ENCODE measurements at places on chromosomes 2 and 18.

DNA sequence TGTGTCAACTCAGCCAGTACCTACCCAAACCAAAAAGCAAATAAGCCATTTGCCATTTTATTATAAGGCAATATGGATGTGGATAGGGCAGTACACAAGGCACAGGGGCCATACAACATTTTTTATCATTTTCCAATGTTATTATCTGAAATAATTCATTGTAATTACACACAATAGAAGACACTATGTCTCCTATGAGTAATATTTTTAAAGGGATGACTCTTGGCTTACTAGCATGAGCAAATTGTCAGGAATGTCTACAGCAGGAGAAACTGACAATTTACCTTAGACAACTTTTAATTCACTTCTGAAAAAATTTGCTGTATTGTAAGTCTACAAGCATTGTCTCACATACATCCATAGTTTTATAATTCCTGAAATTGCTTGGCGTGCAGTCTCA is 1193.9 kb upstream of the CELF4 start:
- DNase-seq, result no peak

- no peak for DNase-seq
Observed at GRCh38 chr2:42178335-42178734, 9.2 kb downstream of the EML4 start.

DNA sequence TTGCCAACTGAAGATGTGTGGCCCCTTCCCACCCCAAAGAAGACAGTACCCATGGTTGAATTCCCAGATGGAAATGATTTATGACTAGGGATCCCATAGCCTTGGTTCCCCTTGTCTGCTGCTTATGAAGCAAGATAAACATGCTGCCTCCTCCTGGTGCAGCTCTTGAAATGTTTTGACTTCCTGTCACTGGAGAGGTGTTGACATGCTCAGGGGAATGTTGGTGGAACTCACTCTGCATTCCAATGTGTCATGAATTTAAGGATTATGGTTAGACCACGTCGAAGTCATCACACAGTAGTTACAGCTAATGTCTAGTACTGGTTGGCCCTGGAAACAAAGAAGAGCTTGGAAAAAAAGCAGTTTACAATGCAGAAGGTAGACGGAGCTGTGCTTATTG is 69.0 kb upstream of the FAM110C start:
- no peak for DNase-seq

DNA sequence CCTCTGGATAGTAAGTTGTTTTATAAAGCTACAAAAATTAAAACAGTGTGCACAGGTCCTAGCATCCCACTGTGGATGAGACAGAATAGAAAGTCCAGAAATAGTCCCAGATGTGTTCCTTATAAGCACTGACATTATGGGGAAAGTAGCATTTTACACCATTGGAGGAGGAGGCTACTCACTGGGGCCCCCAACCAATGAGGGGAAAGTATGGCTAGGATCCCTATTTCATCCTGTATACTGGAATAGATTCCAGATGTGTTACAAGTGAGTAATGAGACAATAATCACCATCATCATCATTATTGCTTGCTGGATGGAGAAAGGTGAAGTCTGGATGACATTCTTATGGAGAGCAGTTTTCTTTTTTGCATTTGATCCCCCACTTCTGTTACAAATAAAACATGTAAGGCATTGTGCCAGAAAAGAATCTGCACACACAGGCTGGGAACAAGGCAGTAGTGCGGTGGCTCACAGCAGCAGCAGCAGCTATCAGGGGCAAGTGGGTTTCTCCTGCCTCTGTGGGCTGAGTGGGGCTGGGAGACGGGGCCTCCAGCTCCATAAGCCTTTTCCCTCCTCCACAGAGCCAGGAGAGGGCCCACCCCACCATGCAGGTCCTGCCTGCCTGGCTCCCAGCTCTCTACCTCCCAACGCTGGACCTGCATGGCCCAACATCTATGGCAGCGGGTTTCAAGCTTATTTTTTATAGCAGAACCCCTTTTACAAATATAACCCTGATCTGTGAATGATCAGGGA is 5.0 kb downstream of the ARID5A start:
- no peak for DNase-seq

- DNase-seq, result no peak
Observed at GRCh38 chr2:181738074-181738473, 57.8 kb upstream of the NEUROD1 start.

- DNase-seq, result no peak
Observed at GRCh38 chr2:207514451-207514850, 15.3 kb upstream of the CREB1 start.

DNA sequence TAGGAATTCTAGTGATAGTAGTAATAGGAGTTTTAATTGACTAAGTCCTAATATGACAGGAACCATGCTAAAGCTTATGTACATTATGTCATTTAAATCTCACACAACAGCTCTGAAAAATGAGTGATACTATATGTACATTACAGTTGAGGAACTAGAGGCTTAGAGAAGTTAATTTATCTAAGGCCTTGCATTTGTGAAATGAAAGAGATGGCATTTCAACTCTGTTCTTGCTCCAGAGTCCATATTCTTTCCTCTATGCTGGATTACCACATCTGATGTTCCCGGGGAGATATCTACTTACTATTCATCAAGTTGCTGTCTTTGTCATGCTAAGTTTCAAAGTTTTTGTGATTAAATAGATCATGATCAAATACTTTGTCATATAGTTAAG is 5.7 kb downstream of the AGPS start:
- no peak for DNase-seq

DNA sequence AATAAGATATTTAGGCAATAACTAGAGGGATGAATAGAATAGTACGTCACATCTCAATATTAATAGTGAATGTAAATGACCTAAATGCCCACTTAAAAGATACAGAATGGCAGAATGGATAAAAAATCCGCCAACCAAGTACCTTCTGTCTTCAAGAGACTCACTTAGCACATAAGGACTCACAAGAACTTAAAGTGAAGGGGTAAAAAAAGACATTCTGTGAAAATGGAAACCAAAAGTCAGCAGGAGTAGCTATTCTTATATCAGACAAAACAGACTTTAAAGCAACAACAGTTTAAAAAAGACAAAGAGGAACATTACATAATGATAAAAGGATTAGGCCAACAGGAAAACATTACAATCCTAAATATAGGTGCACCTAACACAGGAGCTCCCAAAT is 56.7 kb upstream of the DSC1 start:
- DNase-seq, result no peak

DNA sequence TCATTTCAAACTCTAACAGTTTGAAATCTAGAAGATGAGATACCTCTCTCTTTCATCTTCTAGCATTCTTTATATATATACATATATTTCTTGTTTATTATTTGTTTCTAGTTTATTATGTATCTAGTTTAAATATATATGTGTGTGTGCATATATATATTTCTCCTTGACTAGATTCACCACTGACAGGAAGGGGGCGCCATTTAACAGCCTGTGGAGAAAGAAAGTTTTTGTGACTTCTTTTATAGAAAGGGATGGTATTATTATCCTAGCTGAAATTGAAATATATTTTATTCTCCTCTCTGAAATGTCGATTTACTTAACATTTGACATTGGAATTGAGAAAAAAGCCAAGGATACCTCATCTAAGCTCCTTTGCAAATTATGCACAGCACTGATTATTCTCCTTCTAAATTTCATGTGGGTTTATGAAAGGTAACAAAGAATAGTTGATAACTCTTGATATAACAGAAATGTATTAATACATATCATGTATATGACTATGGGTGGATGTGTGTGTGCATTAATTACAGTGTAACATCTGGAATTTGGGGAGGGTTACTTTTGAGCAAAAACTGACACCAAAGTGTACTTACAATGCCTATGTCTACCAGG is 160.7 kb upstream of the NT5C1B start:
- DNase-seq, result peak; percentile 40
